ENCODE measurements at places on chromosomes 6 and 20.

- no peak for DNase-seq
These were observed 1091.1 kb upstream of the GJE1 start for GRCh38 chr6:141041596-141042087.

- DNase-seq, result no peak
These were observed 16.2 kb upstream of the UFL1 start for GRCh38 chr6:96505363-96505762.

GRCh38 chr6:161169696-161170095 lies 104.2 kb downstream of the AGPAT4 start:
- no peak for DNase-seq

GRCh38 chr20:19701429-19701828 lies 56.6 kb upstream of the RIN2 start:
- no peak for DNase-seq

GRCh38 chr20:23773579-23773978 lies 22.8 kb upstream of the CST1 start:
- no peak for DNase-seq

DNA sequence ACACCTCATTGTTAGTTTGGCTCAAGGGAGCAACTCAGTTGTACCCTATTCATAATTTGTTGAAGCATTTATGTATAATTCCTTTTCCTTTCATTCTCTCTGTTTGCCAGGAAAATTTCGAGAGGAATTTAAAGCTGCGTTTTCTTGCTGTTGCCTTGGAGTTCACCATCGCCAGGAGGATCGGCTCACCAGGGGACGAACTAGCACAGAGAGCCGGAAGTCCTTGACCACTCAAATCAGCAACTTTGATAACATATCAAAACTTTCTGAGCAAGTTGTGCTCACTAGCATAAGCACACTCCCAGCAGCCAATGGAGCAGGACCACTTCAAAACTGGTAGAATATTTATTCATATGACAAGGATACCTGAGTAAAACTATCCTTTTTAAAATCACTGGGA lies 45.2 kb upstream of the GFRAL start:
- DNase-seq, result no peak

DNA sequence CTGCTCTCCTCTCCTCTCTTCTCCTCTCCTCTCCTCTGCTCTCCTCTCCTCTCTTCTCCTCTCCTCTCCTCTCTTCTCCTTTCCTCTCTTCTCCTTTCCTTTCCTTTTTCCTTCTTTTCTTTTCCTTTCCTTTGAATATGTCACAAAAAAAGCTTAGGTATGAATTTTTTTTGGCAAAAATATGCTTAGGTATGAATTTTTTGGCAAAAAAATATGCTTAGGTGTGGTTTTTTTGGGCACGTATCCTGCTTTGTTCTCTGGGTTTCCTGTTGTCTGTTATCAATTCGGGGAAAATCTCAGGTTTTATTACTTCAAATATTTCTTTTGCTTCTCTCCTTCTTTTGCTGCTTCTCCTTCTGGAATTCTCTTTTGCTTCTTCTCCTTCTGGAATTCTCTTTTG lies 155.5 kb upstream of the PMEPA1 start:
- no peak for DNase-seq

DNA sequence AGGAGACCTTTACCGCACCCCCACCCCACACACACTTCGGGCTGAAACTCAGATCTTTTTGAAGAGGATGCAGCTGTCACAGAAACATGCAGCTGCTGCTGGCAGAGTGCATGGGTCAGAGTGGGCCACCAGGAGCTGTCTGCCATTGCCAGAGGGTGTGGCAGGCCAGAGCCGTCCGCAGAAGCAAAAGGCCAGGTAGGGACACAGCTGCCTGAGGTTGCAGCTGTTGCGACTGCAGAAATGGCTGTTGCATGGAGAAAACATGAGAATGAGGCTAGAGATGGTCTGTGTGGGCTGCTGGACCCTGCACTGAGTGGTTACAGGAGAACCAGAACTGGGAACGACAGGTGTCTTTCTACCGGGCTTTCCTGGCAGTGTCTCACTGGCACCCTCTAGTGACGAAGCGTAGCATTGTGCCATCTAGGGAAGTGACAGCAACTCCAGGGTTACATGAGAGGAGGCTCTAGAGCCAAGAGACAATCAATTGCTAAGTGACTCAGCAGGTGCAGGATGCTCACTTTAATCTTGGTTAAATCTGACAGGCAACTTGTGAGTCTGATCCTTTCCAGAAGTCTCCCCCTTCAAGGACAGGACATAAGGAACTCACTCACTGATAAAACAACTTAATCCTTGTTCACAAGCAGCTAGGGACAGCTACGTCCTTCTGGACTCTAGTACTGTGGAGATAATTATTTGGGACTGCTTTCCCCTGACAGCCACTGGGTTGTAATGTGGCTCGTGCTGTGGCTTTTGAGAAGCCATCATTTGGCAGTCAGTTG lies 29.1 kb upstream of the SERPINB9 start:
- DNase-seq, result peak; percentile 84

- DNase-seq, result no peak
These were observed 16.0 kb downstream of the RPS12 start for GRCh38 chr6:132830334-132830751.

DNA sequence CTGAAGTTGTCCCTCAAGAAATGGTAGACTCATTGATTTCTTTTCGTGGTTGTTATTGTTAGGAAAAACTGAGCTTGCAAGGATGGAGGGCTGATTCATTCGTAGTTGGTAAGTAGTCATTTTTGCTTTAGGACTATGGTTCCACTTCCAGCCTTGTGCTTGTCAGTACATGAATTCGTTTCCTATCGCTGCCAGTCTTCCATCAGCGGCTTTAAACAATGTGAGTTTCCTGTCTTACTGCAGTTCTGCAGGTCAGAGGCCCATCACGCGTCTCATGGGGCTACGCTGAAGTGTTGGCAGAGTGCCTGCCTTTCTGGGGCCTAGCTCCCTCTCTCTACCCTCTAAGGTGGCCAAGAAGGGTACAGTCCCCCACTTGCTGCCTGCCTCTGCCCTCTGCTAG lies 11.4 kb upstream of the MDFI start:
- no peak for DNase-seq

DNA sequence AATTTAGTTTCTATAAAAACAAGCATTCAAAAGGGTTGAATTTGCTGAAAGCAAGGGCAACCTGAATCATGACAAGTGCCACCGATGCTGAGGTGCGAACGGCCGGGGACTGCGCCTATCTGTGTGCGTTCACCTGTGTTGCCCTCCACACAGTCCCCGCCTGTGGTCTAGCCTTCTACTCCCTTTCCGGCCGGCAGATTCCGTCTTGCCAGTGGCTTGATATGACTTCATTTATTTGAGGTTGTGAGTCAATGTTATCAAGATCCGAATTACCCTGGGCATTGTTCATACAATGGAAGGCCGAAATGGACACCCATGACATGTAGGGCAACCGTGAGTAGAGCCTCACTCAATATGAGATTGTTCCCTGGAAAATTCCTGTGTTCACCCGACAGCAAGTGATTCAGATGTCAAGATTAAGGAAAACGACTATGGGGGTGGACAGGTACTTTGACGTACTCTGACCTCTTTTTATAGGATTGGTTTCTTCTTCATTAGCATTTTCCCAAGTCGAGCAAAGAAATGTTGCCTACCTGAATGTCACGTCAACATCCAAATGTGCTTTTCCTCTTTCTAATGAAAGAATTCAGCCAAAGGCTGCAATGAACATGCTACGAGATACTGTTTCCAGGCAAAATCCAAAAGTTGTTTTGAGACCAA lies 41.1 kb upstream of the NEDD9 start:
- DNase-seq, result no peak

DNA sequence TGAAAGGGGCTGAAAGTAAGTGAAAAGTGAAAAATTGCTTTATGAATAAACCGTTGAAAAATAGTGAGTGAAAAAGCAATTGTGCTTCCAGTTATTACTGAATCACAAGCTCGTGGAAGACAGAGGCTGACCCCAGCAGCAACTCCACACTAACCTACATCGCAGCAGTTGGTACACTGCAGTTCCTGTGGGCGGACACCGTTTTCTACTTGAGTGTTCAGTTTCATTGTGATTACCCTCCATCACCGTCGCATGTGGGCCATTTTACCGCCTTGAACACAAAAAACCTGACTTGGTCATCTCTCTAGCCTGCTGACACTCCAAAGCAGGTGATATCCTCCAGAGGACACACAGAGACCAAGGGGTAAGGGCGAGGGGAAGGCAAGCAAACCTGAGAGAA lies 28.4 kb downstream of the PRDM1 start:
- DNase-seq, result no peak

- DNase-seq, result no peak
These were observed 185.2 kb upstream of the ARG1 start for GRCh38 chr6:131387562-131388447.

DNA sequence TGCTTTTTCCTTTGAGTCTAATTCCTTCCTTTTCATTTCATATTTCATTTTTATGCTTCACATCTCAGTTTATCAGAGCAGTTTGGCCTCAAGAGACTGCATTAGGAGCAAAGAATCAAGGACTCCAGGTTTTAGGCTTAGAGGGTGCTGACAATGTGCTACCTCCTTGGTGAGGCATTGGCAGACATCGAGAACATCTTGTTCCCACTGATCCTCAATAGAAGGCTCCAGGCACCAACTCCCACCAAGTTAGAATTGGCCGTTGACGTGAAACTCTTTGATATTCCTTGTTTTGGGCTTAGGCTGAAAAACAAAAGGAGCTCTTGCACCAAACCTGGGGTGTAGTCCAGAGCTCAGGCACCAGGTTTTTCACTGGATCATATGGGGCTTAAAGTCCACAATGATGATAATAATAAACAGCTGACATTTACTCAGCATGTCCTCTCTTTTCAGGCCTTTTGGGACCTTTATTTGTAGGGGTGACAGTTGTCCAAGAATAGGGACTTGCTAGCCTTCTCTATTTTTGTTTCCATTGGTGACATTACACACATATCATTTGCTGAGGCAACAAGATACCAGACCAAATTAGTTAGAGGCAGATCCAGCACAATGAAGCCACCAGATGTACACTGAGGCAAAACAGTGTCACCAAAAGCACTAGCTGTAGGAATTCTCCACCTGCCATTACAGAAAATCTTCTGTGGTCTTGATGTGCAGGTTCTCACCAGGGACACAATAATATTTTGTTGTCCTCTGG lies 81.0 kb upstream of the ENPP5 start:
- no peak for DNase-seq

- no peak for DNase-seq
These were observed 35.2 kb downstream of the HFE start for GRCh38 chr6:26122402-26122792.

DNA sequence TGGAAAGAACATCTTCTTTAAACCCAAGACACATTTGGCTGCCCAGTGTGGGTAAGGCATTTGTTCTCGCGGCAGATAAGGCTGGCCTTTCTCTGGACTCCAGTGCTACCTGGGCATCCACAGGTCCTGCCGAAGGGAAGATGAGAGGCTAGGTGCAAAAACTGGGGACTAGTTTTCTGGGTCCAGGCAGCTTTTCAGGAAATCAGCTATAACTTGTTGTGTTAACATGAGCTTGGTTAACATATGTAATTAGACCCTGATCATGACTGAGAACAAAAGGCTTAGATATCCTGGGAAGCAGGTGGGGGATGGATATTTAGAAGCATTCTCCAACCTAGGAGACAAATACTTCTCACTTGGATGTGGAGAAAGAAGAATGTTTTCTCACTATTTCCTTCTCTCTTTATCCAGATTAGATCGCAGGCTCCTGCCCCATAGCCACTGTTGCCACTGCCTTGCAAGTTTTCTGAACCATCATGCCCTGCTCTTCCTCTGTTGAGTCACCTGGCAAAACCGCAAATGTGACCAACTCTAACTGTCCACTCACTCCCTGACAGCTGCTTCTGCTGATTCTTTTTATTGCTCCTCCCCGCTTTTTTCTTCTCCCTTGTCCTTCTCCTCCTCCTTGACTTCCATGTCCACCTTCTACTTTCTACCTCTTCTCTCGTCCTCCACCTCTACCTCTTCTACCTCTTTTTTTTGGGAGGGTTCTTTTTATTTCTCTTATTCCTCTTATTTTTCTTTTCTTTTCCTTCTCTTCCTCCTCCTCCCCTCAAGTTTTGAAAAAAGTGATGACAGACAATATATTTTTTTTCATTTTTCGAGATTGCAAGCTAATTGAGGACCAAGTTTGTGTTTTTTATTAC lies 258.1 kb downstream of the UTRN start:
- DNase-seq, result no peak

GRCh38 chr6:100461917-100462705 lies 2.6 kb downstream of the SIM1 start:
- no peak for DNase-seq

- DNase-seq, result no peak
These were observed 41.7 kb downstream of the TMEM242 start for GRCh38 chr6:157281570-157281969.

DNA sequence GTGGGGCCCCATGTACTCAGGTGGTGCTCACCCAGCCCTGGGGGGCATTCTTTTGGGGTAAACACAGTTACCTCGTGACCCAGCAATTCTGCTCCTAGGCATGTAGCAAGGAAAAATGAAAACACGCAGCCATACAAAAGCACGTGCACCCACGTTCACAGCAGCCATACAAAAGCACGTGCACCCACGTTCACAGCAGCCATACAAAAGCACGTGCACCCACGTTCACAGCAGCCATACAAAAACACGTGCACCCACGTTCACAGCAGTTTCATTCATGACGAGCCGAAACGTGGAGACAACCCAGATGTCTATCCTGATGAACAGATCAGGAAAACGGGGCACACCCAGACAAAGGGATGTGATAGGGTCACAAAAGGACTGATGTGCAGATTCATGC lies 57.1 kb downstream of the YTHDF1 start:
- no peak for DNase-seq

DNA sequence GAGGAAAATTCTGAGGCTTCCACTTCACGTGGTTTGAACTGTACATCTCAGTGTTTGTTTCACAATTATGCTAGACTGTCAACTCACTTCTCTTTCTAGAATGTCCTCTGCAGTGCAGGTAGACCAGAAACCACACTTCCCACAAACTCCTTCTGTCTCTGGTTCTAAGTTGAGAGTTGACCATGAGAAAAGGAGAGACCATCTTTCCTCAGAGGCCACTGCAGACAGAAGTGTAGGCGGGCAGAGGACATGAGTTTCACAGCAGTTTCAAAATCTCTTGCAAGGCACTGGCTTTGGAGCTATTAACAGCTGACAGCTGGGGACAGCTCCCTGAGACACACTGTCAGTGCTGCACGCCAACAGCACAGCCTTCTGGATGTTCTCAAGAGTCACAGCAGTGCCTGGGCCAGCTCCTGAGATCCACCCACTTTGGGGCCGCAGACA lies 55.4 kb upstream of the MOXD1 start:
- DNase-seq, result no peak

- DNase-seq, result no peak
These were observed 523.8 kb upstream of the JARID2 start for GRCh38 chr6:14722001-14722562.

- DNase-seq, result no peak
These were observed 527.8 kb upstream of the RNF217 start for GRCh38 chr6:124434421-124434820.

DNA sequence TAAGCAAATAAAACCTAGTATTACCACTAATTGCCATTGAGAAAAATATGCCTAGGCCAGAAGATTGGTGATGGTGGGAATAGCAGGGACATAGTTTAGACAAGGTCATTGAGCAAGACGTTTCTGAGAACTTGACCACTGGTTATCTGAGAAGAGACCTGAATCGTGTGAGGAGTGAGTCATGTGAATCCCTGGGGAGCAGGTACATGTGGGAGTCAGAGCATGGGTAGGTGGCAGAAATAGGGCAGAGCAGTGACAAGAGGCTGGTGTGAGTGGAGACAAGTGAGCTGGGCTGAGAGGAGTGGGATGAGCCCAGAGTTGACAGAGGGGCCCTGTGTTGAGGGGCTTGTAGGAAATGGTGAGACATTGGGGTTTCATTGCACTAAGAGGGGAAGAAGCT lies 16.4 kb downstream of the MICA start:
- DNase-seq, result no peak

Data from stimulated activated CD4-positive, alpha-beta T cell treated with anti-CD3 and anti-CD28 coated beads, Interleukin-2, amount 100 ng/mL, for 4 hours (primary cell).